Stimulated activated CD8-positive, alpha-beta memory T cell treated with anti-CD3 and anti-CD28 coated beads, Interleukin-4, amount 100 ng/mL, for 1 hour (primary cell): ENCODE measurements at places on chromosomes 3 and 15.

DNA sequence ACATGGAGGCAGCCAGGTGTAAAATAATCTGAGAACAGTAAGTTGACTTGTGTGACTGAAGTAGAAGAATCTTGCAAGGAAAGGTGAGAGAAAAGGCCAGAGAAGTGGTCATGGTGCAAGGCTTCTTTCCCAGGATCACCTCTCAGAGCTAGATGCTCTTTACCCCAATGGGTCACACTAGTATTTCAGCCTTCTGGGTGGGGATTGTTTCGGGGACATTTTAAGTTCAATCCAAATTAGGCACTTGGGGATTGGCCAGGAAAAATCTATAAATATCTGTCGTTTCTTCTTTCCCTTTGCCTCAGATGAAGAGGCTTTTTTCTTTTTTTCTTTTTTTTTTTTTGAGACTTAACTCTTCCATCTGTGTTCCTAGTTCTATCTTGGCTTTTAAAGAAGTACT, 188.0 kb downstream of the KLHL25 start:
- no peak for DNase-seq

DNA sequence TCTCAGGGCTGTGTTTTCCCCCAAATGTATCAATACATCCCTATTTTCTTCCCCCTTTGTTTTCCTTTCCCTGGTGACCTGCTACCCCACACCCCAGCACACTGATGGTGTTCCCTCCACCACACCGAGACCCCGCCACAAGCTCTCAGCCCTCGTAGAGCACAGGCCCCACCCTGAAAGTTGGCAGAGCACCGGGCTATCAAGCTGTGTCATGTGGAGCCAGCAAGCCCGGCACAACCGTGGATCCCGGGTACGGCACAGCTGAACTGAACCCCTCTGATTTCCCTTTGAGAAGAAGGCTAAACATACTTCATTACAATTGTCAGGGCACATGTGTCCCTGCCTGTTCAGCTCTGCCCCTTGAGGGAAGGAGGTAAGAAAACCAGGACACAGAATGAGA, 69.9 kb downstream of the LRIG1 start:
- no peak for DNase-seq

DNA sequence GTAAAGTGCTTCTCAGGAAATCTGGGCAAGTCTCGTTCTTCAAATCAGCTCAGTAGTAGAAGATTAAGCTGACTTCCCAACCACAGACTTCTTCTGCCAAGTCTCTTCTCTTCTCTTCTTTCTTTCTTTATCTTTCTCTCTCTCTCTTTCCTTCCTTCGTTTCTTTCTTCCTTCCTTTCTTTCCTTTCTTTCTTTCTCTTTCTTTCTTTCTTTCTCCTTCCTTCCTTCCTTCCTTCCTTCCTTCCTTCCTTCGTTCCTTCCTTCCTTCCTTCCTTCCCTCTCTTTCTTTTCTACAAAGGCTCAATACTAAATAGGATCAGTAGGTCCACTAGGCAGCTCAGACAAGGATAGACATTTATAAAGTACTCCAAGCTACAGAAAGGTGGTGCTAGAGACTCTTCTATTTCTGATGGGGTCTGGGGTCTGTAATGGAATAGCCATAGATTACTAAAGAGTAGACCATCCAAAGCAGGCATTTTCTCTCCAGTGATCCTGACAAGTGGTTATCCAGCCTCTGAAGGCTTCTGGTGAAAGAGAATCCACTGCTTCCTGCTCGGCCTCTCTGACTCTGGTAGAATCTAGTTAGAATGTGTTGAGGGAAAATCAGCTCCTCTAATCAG, 100.8 kb downstream of the TPRG1 start:
- no peak for DNase-seq

DNA sequence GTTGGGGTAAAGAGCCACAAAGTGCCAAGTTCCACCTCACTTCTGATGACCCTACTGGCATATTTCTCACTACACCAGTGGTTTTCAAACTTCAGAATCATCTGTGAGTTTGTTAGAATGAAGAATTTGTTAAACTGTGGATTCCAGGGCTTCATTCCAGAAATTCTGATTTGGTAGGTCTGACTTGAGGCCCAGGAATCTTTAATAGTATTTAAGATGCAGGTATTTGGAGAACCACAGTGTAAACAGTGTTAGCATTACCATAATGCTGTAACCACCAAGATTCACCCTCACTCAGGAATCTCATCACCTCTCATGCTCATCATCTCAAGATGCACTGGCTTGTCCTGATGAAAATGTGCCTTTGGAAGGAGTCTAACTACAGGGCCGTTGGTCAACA, 6.0 kb downstream of the KCNMB3 start:
- DNase-seq = no peak

DNA sequence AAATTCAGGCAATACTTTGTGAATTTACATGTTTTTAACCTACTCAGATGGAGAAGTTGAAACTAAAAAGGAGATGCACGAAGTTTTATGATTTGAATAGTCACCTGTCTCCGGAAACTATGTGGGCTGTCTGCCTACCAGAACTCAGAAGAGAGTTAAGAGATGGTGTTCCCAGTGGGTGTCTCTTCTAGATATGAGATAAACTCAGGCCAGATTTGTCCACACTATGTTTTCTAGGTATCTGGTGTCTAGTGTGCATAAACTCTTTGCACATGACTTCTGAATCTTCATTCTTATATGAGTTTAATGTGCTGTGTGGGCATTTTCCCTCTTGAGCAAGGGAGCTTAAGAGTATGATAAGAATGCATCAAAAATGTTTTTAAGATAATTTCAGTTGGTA, 222.8 kb downstream of the FOXP1 start:
- no peak for DNase-seq

GRCh38 chr15:69045802-69046201, 31.3 kb downstream of the NOX5 start:
- DNase-seq = no peak

DNA sequence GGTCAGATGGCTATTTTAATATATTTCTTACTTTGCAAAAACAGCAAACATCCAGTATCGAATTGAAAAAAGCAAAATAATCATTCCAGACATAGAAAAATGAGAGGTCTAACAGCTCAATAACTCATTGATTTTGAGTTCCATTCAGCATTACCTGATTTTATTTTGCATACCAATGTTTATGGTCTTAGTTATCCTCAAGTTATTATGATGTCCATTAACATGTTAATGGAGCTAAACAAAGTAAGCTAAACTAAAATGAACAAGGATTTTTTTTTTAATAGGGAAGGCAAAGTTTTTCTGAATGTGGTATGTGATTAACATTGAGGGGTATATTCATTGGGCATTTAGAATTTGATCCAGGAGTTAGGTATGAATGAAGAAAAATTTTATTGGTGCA, 13.1 kb downstream of the MYH15 start:
- DNase-seq = no peak
